ENCODE measurements at places on chromosomes 4 and X.

GRCh38 chr4:76691807-76692582, 205.9 kb downstream of the SOWAHB start:
- DNase-seq, result no peak

DNA sequence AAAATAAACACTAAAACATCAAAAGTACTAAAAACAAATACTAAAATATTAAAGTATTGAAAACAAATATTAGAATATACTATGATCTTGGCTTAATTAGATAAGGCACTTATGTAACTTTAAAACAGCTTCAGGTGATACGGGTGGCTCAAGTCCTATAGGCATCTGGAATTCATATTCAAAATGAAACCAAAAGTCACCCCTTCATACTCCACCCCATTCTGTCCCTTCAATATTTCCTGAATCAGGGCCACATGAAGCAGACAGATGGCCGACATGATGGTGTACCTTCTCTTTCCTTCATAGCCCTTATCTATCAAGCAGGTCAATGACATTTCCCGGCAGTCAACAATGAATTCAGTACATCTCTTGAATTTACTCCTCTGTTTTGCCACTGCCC, 71.9 kb upstream of the MAGEB10 start:
- DNase-seq, result no peak

GRCh38 chr4:18689308-18690115, 668.0 kb upstream of the LCORL start:
- DNase-seq, result peak; percentile 12

DNA sequence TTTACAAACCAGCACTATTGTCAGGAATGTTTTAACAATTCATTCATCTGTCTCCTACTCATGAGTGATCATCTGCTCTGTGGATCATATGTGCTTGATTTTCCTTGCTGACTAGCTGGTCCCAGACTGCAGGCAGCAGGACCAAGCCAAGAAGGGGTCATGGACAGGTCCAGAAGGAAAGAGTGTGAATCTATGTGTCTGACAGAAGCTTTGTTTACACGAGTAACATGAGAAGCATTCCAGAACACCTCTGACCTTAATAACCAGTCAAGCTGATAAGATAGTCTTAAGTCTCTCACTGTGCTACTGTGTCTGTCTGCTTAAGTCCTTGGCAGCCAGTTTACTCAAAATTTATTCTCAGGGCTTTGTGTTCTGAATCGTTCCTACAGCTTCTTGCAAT, 39.0 kb downstream of the GUCY1A1 start:
- DNase-seq, result no peak

DNA sequence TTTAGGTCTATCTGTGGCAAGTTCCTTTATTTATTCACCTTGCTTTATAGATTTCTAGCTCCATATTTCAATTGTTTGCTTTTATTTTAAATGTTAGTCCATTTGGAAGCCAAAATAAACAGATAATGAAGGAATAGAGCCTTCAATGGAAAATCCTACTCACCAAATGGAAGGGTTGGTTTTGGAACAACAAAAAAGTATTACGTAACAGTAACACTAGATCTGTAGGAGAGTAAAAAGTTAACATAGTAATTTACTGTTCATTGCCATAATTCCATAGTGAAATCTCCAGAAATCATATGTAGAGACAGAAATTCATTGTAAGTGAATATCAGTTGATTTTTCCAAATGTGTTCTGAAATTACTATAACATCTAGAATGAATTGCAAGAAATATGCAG, 34.6 kb downstream of the NWD2 start:
- no peak for DNase-seq

GRCh38 chrX:23825675-23826074, 42.7 kb downstream of the SAT1 start:
- DNase-seq, result no peak

- no peak for DNase-seq
These were observed 406.1 kb upstream of the POU3F4 start for GRCh38 chrX:83101961-83102360.

DNA sequence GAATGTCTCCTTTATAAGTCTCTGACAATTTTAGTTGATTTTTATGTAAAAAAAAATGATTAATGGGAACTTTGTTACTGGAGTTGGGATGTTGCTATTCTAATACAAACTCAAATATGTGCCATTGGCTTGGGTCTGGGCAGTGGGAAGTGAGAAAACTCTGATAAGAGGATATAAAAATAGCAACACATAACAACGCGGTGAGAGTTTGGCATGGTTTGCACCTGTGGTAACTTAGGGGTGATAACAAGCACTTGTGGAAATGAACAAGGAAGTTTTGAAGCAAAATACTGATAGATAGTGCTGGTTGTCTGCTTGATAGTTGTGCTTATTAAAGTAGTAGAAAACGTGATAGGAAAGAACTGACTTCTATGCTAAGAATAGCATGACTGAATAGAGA, 743.3 kb upstream of the AGA start:
- no peak for DNase-seq

DNA sequence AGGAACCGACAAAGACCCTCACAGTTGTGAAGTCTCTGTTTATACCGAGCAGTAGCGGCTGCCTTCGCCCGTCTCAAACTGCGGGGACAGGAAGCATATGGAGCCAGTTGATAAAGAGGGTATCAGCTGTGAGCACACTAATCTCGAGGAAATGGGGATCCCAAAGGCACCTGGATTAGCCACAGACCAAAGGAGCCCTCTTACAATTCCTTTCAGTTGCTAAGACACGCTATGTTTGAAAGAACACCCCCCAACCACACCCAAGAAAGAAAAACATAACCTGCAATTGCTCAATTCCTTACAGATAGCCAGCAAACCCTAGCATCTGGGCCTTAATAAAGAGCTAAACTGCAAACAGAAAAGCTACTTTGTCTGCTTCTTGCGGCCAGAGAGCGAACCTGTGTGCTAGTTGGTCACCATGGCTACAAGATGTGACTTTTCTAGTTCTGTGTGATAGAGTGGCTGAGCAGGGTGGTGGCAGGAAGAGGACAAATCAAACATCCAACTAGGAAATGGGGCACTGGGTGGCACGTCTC, 23.3 kb upstream of the CHRNA9 start:
- DNase-seq, result no peak

GRCh38 chr4:19278665-19279064, 973.0 kb upstream of the SLIT2 start:
- no peak for DNase-seq

DNA sequence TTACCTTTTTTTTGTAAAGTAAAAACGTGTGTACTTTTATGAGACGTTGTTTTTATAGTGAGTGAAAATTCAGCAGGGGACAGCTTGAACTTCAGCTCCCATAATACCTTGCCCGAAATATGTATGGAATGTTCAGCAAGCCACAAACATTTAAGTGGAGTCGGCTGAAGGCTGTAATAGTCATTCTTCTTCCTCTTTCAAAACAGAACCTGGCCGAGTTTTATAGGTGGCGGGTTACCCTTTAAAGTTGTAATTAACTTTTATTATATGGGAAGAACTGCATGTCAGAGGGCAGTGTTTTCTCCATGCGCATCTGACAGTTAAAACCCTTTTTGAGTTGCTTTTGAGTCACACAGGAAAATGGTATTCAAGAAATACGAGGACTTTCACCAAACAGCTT, 50.7 kb downstream of the CLDN34 start:
- DNase-seq, result no peak

DNA sequence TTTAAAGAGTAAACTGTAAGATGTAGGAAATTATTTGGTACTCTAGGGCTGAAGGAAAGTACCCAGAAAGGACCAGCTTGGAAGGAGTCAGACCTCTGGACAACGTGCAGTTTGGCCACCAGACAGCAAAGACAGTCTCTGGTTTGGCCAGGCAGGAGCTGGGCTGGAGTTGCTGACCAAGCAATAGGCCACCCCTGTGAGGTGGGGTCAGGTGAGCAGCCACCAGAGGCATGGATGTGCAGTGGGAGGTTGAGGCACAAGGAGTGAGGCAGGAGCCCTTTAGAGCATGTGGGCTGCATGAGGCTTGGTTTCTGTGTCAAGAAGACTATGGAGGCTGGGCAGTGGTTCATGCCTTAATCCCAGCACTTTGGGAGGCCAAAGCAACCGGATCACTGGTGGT, 17.7 kb upstream of the MRFAP1 start:
- DNase-seq, result peak; percentile 14

DNA sequence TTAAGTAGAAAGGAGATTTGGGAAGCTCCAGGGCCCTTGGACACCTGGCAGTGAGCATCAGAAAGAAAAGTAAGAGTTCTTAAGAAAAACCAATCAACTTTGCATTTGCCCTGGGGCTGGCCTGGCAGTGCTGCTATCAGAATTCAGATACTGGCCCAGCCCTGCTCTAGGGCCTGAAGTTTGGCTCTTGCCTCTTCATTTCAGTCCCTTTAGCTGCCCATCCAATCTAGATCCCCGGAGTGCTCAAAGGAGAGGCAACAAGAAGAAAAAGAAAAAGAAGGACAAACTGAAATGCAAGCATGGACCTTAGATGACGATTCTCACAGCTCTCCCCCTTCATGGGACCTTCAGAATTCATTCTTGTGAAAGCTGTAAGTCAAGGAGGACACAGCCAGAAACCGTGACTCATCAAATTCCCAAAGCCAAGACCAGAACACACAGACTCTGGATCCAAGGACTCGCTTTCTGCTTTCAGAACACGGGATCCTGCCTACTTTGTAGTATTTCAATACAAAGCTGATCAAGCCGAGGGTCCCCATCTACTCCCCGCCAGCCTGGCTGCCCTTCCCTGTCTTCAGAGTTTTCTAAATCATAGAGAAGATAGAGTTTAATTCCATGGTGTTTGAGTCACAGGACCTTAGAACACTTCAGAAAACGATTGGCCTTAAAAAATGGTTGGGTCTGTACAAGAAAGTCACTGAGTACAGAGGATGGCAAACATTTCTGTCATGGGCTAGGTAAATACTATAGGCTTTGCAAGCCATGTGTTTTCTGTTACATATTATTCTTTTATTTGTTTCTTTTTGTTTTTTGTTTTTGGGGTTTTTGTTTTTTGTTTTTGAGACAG, 103.7 kb downstream of the RBM47 start:
- DNase-seq, result no peak

DNA sequence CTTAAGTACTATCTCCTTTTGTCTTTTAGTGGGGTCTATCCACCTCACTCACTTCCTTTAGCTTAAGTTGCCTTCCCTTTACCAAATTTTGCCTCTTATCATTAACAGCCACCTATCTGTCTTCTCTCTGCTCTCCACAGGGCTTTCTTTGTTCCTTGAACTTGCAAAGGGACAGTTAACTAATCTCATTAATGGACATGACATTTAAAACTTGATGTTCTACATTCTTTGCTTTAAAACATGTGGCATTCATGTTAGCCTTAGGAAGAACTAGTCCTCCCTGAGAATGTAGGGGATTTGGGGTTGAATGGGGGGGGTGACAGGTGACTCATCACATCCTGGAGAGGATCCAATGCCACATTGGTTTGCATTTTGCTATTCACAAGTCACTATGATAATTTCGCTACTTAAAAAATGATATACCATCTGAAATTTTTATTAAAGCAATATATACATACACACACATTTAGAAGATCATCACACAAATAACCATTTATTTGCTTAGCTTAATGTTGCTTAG, 41.0 kb upstream of the DMD start:
- no peak for DNase-seq

DNA sequence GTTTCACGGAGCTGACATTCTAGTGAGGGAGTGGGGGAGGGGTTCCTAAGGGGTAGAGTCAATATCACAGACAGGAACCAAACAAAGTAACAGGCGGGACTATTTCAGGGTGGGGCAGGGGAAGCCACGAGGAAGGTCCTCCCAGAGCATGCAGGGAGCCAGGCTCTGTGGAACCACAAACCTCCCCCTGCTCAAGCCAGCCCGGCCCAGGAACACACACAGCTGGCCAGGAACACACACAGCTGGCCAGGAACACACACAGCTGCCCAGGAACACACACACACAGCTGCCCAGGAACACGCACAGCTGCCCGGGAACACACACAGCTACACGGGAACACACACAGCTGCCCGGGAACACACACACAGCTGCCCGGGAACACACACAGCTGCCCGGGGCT, 24.8 kb downstream of the EVC2 start:
- no peak for DNase-seq

DNA sequence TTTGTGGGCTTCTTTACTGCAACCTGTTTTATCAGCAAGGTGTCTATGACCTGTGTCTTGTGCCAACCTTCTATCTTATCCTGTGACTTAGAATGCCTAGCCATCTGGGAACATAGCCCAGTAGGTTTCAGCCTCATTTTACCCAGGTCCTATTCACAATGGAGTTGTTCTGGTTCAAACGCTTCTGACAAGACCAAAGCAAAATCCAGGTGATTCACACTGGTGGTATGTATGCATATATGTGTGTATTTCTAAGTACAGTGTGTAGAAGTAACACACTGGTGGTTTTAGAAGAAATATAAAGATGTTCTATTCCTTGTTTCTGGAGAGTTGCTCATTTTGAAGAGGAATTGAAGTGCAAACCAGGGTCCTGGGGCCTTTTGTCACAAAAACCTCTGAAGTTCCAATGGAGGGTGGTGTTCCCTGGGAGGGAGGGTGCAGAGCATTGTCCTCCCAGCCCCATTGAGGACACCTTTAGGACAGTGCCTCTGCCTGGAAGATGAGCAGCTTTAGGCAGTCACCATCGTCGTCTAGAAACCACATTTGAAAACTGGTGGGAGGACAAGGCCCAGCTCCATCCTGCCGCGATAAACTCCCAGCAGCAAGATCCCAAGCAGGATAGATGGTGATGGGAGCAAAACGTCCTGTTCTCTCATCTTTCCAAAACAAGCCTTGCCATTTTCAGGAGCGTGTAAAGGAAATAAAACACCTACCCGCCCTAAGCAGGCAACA, 191.4 kb downstream of the TSPAN5 start:
- no peak for DNase-seq

DNA sequence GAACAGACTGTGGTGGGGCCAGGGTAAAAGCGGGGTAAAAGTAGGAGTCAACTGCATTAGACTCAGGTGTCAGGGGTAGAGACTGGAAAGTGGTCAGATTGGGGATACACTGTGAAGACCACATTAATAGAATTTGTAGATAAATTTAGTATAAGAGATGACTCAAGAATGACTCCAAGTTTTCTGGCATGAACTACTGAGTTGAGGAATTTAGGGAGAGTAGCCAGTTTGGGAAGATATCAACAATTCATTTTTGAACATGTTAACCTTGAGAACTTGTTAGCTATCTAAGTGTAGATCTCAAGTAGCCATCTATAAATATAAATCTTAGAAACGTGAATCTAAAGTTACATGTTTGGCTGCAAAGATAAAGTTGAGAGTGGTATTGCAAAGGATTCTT, 206.9 kb upstream of the HCCS start:
- no peak for DNase-seq
